ENCODE measurements at places on chromosomes 7 and 10.

GRCh38 chr7:151756076-151756731 lies 120.7 kb downstream of the PRKAG2 start:
- no peak for DNase-seq

- DNase-seq, result no peak
Measured at GRCh38 chr7:47771336-47771989, 176.8 kb downstream of the PKD1L1 start.

DNA sequence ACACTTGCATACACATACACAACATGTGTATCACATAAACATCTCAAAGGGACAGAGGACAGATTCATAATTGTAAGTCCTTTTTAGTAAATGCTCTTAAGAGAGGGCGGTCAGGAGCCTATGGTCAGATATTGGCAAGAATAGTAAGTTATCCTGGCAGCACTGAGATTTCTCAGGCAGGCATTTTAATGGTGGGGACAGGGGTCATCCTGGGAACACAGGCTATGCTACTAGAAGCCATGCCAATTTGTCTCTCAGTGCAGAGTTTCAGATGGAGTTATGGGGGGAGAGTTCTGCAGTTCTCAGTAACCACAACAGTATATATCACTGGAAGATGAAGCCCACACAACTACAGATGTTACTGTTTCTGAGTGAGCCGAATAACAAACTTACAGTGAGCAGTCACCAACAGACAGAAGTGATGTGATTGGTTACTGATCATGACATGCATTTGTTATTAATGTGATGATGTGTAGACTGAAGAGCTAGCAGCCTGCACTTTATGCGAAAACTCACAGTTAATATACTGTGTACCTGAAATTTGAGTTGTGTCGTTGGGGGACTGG lies 16.4 kb downstream of the ZNF487 start:
- DNase-seq, result no peak

GRCh38 chr10:113128450-113129070 lies 178.5 kb downstream of the TCF7L2 start:
- no peak for DNase-seq

DNA sequence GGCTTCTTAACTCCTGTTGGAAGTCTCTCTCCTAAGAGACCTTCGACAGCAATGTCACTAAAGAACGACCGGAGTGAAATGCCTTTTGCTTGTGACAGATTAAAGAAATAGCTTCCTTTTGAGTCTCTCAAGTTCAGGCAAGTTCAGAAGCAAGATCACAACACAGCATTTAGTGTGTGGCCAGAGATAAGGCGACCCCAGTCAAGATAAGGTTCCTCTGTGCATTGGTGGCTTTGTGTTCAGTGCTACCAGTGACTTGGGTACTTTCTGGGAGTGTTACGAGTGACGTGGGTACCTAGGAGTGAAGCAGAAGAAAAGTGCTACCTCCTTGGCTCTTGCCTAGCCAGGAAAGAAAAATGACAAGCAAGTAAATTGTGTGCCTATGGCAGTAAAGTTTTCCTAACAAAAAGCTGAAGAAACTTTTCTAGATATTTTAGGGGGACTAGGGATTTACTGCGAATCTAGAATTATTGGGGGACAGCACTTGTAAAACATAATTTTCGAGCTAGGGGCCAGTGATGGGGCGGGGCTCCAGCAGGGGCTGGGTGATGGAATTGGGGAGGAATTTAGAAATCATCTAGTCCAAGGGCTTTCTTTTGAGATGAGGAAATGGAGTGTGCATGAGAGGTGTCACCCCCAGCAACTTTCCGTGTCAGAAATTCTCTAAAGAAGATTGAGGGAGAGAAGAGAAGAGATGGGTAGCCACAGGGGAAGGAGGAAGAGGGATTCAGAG lies 191.9 kb upstream of the LYZL2 start:
- no peak for DNase-seq

DNA sequence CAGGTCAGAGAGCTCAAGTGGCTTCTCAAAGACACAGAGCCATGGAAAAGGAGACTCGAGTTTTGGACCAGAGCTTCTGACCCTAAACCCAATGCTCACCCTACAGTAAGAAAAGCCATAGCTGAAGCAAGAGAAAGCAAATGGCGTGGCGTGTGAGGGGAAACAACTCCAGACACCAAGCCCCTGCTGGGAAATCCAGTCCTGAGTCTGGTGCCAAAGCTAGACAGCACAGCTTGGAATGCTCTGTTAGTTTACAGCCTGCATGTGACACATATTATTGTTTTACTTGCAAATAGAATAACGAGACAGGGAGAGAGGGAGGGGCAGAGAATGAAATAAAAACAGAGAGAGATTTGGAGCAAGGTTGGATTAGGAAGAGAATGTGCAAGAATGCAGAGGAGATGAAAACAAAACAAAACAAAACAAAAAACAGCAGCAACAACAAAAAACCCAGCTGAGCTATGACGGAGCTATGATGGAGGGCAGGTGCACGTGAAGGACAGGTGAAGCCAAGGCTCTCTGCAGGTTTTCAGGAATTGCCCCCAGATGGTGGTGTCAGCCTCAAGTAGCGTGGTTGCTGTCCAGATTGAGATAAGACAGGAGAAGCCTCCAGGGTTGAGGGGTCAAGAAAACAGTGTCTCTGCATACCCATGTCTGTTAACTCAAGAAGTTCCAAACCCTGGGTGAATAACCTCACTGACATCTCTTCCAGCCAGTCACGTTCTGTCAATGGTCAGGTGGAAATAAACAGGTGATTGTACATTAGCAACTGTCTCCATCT lies 69.7 kb upstream of the LRRC18 start:
- no peak for DNase-seq

GRCh38 chr7:64863969-64864368 lies 39.1 kb upstream of the ZNF273 start:
- DNase-seq, result no peak

- peak; percentile 92 for DNase-seq
Measured at GRCh38 chr10:74418285-74418872, 267.4 kb downstream of the ADK start.

DNA sequence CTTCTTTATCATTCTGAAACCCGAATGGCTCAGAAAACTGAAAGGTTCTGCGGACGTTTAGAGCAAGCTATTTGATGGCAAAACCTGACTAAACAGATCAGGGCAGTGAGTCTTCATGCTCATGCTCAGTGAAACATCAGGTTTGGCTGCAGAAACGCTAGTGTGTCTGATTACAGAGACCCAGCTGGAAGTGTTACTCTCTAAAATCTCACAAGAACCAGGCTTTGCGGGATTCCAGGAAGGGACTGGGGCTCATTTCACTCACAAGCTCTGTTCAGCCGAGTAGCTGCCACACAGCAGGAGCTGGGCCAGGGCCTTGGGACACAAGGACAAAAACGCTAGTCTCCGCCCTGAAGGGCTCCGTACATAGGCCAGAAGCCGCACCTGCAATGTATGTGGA lies 2.9 kb downstream of the PITRM1 start:
- no peak for DNase-seq

DNA sequence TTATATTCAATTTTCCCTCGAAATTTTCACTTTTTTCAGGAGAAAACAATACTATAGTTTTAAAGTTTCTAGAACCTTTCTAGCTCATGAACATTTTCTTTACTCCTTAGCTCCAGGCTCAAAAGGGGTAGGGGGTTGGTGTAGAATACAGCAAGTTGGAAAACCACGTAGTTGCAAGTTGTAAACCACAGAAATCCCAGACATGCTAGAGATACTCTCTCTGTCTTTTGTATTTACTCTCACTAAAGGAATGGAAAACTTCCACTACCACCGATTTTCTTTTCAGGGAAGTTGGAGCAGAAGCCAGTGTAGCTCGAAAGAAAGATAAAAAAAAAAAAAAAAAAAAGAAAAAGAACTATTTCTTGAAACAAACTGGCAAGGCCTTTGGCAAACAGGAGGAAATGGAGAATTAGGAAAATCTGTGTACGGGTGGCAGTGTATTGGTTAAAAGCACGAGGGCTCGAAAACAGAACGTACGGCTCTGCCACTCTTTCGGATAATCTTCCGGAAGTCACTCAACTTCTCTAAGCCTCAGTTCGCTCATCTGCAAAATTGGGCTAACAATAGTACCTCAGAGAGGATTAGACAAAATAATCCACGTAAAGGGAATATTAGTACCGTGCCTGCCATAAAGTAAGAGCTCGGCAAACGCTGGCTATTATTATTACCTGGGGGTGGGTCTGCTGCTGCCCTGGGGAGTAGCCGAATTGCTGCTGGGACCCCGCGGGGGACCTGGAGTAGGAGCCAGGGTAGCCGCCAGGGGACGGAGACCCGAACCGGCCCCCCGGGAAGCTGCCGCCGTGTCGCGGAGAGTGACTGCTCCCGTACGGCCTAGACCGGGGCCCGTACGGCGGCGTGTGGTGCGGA lies 628 bp downstream of the MPLKIP start:
- DNase-seq, result no peak

GRCh38 chr10:86540016-86540415 lies 18.4 kb upstream of the WAPL start:
- DNase-seq, result no peak

GRCh38 chr10:75616076-75616475 lies 184.7 kb downstream of the LRMDA start:
- DNase-seq, result no peak

GRCh38 chr7:28338041-28338440 lies 74.3 kb upstream of the CREB5 start:
- no peak for DNase-seq

- DNase-seq, result no peak
Measured at GRCh38 chr7:128791972-128792327, 182 bp downstream of the CCDC136 start.

DNA sequence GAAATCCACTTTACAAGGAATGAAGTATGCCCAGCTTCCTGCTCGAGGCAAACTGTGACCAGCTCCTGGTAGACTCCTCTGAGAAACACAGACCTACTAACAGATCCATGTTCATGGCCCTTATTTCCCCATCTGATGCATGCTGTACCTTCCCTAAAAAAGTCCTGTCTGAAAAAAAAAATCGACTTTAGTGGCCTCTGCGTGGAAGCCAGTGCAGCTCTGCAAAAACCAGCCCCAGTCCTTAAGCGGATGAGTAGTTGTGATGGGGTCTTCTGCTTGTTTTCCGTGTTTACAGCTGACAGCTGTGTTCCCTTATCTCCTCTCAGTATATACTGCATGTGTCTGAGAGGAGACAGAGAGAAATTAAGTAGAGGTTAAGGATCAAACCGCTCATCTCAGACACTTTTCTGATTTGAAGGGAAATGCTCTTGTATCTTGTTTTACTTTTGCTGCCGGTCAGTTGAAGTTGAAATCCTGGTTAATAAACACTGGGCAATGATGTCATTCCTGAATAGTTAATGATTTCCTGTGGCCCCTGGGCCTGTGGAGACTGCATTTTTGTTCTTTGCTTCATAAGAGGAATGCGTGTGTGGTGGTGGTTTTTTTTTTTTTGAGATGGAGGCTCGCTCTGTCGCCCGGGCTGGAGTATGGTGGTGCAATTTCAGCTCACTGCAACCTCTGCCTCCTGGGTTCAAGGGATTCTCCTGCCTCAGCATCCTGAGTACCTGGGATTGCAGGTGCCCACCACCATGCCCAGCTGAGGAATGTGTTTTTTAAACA lies 67.6 kb downstream of the DOCK1 start:
- DNase-seq, result no peak

DNA sequence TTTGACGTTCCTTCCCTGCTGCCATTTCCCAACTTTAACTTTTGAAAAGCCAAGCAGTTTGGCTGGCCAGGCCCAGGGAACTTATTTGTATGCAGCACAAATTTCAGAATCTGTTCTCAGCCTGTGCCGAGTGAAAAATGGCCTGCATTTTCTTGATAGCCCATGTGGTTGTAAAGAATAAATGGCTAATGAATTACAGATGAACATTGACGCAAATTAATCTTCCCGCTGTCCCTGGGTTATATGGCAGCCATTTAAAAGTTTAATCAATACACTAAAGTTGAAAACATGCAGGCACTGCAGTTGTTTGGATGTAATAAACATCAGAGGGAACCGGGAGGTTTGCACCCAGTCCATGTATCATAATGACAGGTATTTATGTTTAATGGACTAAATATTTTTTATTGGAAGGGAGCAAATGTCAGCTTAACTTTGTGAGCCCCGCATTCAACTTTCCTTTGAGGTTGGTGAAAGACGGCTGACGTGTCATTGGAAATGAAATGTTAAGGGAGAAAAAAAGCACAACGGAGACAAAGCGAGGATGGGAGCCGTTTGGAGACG lies 1092.4 kb downstream of the LRMDA start:
- DNase-seq, result no peak

- DNase-seq, result no peak
Measured at GRCh38 chr7:568031-568951, 48.6 kb upstream of the PDGFA start.

DNA sequence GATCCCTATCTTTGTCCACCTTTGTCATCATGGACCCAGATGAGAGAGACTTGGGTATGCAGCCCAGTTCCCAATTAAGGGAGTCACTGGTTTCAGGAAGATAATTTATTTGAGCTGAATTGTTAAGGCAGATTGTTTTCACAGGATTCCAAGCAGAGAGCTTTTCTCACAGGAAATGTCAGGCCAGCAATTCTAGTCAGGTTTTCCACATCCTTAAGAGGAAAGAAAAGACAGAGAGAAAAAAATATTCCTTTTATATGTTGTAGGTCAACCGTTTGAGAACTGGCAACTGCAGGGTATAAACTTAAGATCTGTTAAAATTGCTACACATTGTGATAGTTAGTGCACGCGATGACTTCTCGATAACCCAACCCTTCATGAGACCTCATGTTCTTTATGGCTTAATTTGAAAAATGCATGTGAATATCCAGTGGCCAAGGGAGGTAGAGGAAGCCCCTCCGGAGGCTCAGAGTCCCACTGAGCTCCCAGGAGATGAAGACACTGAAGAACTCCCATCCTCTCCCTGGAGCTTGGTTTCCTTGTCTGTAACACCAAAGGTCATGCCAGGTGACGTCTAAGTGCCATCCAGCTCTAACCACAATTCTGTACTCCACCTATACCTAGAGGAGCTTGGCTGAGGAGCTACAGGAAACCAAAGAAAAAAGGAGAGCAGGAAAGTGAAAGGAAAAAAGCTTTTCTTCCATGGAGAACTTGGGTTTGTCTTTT lies 45.6 kb downstream of the MINDY4 start:
- DNase-seq, result no peak

GRCh38 chr7:134362587-134363483 lies 46.1 kb upstream of the SLC35B4 start:
- DNase-seq, result no peak

GRCh38 chr7:26329520-26330255 lies 38.0 kb downstream of the SNX10 start:
- no peak for DNase-seq

- DNase-seq, result no peak
Measured at GRCh38 chr10:36778651-36779050, 346.7 kb upstream of the ANKRD30A start.

DNA sequence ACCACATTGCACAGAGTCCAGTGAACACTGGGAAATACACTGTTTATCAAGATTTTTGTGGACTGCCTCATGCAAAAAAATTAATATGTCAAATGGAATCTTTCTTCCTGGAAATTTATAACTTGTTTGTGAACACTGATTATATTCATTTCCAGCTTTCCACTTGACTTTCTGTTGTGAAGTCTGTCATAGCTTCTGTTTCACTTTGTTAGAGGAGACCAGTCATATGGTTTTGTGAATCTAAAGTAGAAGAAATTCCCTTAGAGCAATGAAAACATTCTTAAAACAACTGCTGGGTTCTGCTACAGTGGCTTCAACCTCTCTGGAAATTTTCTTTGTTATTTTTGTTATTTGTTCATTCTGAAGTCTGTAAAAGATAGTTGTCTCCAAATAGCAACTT lies 349.5 kb upstream of the NFE2L3 start:
- DNase-seq, result no peak
